SJSA1 (cell line): ENCODE measurements at places on chromosomes 16 and 17.

GRCh38 chr16:13377143-13377542, 475.7 kb downstream of the SHISA9 start:
- no peak for DNase-seq

DNA sequence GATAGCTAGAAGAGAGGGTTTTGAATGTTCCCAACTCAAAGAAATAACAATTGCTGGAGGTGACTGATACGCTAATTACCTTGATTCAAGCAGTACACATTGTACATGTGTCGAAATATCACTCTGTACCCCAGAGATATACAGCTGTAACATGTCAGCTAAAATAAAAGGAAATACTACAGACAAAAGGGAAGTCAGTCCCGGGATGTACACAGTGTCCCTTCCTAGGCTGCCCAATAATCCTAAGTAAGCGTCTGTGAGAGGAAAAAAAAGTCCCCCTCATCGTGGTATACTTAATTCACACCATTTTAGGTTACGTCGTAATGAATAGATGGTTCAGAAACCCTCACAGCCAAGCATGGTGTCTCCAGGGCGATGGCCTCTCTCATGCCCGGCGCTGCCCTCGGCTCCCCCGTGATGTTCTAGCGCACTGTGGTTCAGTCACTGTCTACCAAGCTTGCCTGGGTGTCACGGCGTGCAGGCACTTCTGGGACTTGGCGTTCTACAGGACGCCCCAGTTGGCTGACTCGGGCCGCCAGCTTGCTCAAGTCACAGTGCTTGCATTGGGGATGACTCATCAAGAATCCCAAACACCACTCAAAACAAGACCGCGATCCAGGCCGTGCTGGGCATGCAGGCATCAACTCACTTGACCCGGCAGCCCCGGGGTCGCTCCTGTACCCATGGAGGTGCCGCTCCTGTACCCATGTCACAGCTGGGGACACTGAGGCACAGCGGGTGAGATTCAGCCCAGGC, 27.6 kb downstream of the CCDC40 start:
- peak; percentile 63 for DNase-seq

DNA sequence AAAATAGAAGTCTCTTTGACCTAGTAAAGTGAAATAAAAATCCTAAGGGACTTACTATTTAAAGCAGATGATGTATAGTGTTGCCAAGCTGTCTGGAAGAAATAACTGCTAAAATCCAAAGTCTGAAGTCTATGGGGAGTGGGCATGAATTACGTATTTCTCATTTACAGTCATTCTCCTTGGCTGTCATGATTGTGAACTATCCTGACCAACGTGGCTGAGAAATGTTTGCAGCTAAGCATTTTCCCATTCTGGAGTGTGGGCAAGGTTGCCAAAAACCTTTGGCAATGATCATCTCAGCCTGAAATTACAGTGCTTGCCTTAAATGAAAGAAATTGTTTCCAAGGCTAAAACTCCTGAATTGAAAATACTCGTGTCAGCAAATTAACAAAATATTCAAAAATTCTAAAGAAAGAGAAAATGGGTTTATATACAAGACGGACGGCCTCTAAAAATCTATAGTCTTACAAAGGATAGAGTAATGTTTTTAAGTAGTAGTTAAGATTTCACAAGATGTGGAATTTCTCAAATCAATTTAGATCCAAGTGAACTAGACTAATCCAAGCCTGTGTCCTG, 77.0 kb downstream of the CACNG1 start:
- no peak for DNase-seq

- DNase-seq, result no peak
Observed at GRCh38 chr16:11816123-11816522, 19.1 kb upstream of the ZC3H7A start.

DNA sequence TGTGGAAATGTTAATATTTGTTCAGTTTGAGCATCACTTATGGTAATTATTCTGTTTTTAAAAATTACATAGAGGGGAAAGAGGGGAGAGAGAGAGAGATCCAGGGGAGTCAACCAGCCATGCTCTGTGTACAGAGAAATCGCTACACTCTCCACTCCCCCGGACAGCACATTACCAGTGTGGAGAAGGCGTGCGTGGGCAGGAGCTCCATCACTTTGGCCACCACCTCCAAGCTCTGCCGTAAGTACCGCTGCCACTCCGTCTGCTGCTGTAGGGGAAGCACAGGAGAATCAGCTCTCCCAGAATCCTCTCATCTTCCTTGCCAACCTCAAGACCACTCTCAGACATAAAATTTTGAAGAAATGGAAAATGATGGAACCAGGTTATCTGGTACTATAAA, 70.2 kb upstream of the GSG1L start:
- no peak for DNase-seq

DNA sequence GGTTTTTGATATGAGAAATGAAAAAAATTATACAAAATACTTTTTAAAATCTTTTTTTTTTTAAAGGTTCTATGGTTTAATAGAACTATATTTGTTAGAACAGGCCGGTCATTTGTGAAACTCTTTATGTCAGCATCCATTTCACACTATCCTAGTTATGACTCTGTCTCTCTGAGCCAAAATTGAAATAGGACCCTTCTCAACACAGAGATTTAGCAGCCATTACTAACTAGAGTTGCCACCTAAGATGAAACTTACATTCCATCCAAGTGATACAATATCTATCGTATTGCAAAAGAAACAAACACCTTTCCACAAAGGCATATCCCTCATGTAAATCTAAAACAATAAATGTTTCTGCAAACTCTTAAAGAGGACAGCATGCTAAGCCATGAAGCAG, 249.8 kb downstream of the CDH11 start:
- no peak for DNase-seq

DNA sequence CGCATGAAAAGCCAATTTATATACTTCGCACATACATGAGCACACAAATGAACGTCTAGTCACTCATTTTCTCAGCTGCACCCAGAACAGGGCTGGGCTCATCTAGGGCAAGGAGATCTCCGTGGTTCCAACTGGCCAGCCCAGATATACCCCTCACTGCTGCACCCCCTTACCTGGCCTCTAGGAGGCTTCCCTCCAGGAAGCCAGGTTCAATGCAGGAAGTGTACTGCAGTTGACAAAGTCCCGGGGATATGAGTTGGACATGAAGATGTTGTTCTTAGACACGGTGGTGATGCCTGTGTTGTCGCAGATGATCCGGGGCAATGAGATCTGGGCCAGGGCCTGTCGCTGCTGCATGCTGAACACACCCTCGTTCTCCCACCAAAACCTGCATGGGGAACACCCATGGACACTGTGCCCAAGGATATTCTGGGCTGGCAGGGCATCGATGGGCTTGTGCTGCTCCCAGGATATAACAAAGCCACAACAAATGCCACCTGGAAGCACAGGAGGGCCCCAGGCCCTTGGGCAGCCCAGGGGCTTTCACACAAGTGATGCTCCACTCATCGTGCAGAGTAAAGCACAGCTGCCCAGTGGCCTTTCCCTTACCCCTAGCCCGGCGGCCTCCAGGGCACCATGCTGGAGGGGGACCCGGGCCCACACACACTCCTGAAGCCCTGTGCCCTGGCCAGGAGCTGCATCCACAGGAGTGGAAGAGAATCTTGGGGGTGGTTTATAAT, 10.1 kb downstream of the MPO start:
- peak; percentile 35 for DNase-seq

DNA sequence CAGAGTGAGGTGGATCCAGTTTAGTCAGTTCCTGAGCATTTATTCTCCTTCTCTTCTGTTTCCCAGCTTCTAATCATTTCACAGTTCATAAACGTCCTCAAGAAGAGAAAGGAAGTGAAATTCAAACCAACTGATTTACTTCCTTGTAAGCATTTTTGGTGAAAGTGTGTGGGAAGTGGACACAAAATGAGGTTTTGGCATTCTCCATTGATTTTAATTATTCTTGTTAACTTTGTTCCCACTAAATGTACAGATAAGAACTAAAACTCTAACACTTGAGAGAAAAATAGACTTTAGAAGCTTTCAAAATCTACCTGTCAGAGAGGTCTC, 42.7 kb upstream of the CORO6 start:
- DNase-seq, result no peak

DNA sequence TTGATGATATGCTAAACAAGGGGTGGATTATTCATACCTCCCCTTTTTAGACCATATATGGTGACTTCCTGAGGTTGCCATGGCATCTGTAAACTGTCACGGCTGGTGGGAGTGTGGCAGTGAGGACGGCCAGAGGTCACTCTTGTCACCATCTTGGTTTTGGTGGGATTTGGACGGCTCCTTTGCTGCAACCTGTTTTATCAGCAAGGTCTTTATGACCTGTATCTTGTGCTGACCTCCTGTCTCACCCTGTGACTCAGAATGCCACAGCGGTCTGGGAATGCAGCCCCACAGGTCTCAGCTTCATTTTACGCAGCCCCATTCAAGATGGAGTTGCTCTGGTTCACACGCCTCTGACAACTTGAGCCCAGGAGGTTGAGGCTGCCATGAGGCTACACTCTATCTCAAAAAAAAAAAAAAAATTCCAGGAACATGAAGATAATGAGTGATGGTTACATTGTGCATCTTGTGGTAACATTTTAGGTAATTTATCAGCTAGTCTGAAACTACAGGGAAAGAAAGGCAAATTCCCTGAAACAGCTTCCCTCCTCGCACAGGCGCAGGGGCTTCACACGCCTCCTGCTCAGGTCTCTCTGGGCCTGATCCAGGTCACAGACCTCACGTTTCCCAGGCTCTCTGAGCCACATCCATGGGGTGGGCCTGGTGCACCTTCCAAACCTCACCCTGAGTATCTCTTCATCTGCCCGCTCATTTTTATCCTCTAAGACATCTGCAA, 15.3 kb upstream of the UBE2I start:
- DNase-seq, result no peak

DNA sequence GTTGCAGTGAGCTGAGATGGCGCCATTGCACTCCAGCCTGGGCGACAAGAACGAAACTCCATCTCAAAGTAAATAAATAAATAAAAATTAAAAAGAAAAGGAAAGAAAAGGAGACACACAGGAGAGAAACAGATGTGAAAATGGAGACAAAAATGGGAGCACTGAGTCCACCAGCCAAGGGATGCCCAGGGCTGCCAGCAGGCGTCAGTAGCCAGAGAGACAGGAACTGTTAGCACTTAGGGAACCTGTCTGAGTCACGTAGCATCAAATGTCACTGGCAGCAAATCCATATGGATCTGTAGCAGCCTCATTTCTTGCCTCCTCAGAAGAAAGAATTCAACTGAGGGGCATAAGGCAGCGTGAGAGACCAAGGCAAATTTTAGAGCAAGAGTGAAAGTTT, 79.7 kb downstream of the CYLD start:
- DNase-seq, result peak; percentile 24

- DNase-seq, result no peak
Observed at GRCh38 chr17:1930337-1930645, 94.8 kb downstream of the RTN4RL1 start.

- no peak for DNase-seq
Observed at GRCh38 chr16:23068079-23068736, 81.0 kb downstream of the USP31 start.

DNA sequence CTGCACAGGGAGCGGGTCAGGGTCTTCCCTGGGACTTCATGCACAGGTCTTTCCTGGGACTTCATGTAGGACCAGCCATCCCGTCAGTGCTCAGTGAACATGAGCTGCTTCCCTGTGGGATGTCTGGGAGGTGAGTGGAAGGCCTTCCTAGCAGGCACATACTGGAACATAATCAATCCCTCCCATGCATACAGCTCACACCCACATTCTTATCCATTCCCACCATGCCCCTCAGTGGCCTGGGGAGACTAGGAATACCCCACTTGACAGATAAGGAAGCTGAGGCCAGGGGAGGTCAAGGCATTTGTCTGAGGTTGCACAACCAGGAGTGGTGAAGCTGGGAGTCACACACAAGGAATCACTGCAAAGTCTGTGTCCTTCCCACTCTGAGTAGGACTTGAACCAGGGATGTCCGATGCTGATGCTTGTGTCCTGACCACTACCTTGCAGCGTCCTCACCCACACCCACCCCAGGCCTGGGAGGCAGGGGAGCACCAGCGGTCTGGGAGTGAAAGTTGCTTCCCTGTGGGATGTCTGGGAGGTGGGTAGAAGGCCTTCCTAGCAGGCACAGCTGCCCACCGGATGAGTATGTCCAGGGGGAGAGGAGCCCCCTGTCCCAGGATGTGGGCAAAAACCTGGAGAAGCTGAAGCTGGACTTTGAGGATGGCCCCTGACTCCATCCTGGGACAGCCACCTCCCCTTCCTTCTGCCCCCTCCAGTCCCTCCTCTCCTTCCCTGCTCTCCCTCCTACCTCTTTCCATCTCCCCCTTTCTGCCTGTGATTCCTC, 1.0 kb upstream of the NLRC5 start:
- DNase-seq, result no peak

DNA sequence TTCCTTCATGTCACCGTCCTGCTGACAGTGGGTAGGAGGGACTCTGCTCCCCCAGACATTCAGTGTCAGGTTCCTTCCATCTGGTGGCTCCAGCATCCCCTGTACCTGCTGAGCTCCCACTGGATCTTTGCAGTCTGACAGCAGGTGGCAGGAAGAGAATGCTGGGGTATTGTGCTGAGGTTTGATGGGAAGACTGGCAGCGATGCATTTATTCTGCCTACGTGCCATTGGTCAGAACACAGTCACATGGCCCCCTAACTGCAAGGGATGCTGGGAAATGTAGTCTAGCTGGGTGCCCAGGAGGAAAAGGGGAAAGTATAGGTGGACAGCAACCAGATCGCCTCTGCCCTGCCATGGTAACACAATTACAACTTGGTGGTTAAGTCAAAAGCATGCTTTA, 44.4 kb downstream of the IRX3 start:
- no peak for DNase-seq

DNA sequence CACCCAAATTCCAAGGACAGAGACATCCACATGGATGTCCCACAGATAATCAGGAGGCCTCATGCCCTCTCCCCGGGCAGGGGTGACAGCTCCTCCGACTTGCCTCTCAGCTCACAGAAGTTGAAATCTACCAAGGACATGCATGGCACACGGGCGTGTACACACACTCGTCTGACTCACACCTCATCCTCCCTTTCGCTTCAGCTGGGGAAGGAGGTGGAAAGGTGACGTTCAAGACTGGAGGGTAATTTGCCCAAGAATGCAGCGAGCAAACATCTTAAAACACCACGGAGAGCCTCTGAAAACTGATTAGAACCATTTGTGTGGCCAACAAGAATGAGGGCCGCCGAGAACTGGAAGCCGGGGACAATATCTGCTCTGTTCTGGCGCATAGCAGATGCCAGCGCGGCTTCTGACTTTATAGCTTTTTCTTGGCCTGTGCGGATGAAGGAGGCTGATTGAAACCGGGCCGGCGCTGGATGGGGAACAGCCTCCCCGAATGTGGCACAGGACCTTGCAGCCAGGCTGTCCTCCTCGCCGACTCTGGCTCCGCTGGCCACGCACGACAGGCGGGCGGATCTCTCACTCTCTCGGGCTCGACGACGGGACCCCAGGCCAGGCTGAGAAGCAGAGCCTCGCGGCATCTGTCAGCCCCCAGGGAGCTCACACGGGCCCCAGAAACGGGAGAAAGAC, 100.9 kb downstream of the C16orf95 start:
- no peak for DNase-seq

GRCh38 chr17:38960402-38960801, 6.8 kb downstream of the FBXO47 start:
- no peak for DNase-seq

- no peak for DNase-seq
Observed at GRCh38 chr16:4283939-4284338, 11.1 kb upstream of the TFAP4 start.

GRCh38 chr16:89890886-89891657, 17.7 kb downstream of the TCF25 start:
- DNase-seq, result no peak

GRCh38 chr17:82278786-82279391, 5.4 kb upstream of the CSNK1D start:
- no peak for DNase-seq
